ENCODE measurements at places on chromosomes 5 and 9. TPM values are rescaled to one million over a fixed set of nuclear protein-coding genes. Genes with fewer than 3 reads are reported as not detected.

DNA sequence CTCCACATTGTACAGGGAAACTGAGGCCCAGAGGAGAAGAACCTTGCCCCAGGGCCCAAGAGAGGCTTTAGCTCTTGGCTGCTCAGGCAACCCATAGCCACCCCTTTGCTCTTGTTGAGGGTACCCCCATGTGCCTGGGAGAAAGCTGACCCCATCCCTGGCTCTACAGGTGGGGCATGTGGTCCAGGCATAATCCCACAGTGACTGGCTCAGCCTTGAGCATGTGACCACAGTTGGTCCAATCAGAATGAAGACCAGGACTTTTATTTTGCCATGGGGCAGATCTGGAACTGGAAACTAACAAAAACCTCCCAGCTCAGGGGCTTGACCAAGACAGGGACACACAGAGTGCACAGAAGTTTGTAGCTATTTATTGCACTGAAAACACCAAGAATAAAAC is 29.3 kb downstream of the SLC6A7 start:
- DNase-seq = no peak
- H3K27ac ChIP-seq = no peak overlapping the region
- H3K27me3 ChIP-seq = no peaks in the 10 kb centered on the region
- peaks cover 31% of the 10 kb centered on the region for H3K4me1 ChIP-seq
- H3K36me3 ChIP-seq = no peaks in the 10 kb centered on the region

The GRIA1 gene
- 0.50 TPM for total RNA-seq

GRCh38 chr5:112270299-112271293 is 148.5 kb downstream of the EPB41L4A start:
- DNase-seq = no peak
- H3K27ac ChIP-seq = no peak overlapping the region
- no peak overlapping the region for H3K4me3 ChIP-seq
- no peaks in the 10 kb centered on the region for H3K4me1 ChIP-seq
- no peaks in the 10 kb centered on the region for H3K27me3 ChIP-seq

The FRMPD1 gene
- total RNA-seq = 0.28 TPM

The HTR1A gene
- total RNA-seq = 0.57 TPM

- H3K27me3 ChIP-seq = no peaks in the 10 kb centered on the region
- no peak for DNase-seq
- no peaks in the 10 kb centered on the region for H3K36me3 ChIP-seq
- H3K27ac ChIP-seq = peak overlapping the region; percentile 91
- peak overlapping the region; percentile 60 for H3K4me3 ChIP-seq
Measured at GRCh38 chr9:127568618-127568970, 43.5 kb upstream of the STXBP1 start.

GRCh38 chr9:110110154-110110553 is 97.8 kb downstream of the C9orf152 start:
- no peak overlapping the region for H3K27ac ChIP-seq
- no peak for DNase-seq
- peaks cover 15% of the 10 kb centered on the region for H3K4me1 ChIP-seq
- H3K27me3 ChIP-seq = no peaks in the 10 kb centered on the region
- H3K4me3 ChIP-seq = no peak overlapping the region
- H3K36me3 ChIP-seq = no peaks in the 10 kb centered on the region

DNA sequence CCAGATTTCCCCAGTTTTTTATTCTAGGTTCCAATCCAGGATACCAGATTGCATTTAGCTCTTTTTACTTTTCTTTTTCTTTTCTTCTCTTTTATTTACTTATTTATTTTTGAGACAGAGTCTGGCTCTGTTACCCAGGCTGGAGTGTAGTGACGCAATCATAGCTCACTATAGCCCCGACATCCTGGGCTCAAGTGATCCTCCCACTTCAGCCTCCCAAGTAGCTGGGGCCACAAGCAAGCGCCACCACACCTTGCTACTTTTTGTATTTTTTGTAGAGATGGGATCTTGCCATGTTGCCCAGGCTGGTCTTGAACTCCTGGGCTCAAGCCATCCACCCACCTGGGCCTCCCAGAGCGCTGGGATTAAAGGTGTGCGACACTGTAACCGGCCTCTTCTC is 48.4 kb downstream of the GSN start:
- no peaks in the 10 kb centered on the region for H3K4me1 ChIP-seq
- no peaks in the 10 kb centered on the region for H3K36me3 ChIP-seq
- no peaks in the 10 kb centered on the region for H3K27me3 ChIP-seq

GRCh38 chr5:74243634-74244033 is 396.9 kb downstream of the ENC1 start:
- peak overlapping the region; percentile 10 for H3K27ac ChIP-seq
- no peak for DNase-seq
- H3K4me3 ChIP-seq = no peak overlapping the region
- peaks cover 15% of the 10 kb centered on the region for H3K4me1 ChIP-seq
- H3K36me3 ChIP-seq = no peaks in the 10 kb centered on the region

DNA sequence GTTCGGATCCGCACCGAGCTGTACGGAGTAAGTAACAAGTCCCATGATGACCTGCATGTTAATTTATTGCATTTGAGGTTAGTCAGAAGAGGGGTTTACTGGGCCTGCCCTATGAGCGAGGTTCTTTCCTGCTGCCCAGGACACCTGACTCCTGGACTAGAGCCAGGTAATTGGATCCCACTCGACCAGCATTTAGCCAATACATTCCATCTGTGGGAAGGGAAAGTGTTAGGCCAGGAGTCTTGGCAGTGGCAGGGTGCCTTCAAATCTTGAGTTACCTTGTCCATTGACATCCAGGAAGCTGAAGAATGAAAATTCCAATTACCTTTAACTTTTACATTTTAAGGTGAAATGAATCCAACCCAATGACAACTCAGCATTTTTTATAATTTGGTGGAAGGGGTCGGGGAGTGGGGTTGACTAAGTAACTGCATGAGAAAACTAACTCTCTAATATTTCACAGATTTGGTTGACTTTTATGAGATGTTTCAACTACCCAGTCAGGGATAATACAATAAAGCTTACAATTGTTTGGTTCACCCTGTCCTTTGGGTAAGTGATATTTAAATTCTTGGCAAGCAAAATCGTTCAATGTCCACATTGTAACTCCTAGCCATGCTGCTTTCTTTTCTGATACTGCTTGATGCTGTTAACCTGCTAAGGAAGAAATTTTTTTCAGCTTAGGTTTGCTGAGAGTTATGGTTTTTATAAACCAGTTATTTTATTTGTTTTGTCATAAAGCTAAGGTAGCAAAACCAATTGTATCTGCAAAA is 111.6 kb upstream of the IQGAP2 start:
- no peaks in the 10 kb centered on the region for H3K27me3 ChIP-seq
- no peak overlapping the region for H3K4me3 ChIP-seq
- H3K27ac ChIP-seq = no peak overlapping the region
- H3K36me3 ChIP-seq = no peaks in the 10 kb centered on the region
- no peak for DNase-seq

The PURA gene
- total RNA-seq = 11.9 TPM

DNA sequence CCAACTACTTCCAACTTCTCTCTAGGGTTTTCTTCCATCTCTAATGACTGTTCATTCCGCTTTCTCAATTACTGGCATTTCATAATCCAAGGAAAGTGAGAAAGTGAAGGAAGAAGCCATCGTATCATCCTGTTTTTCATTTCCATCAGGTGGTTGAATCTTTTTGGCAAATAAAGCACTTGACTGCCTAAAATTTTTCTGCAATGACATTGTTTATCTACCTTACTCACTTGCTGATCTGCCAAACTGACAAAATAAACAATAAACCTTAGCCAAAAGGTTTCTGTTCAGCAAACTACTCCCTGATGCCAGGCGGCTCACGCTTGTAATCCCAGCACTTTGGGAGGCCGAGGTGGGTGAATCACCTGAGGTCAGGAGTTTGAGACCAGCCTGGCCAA is 18.4 kb downstream of the FNBP1 start:
- H3K4me1 ChIP-seq = peaks cover 16% of the 10 kb centered on the region
- H3K27ac ChIP-seq = no peak overlapping the region
- DNase-seq = no peak
- H3K27me3 ChIP-seq = no peaks in the 10 kb centered on the region

DNA sequence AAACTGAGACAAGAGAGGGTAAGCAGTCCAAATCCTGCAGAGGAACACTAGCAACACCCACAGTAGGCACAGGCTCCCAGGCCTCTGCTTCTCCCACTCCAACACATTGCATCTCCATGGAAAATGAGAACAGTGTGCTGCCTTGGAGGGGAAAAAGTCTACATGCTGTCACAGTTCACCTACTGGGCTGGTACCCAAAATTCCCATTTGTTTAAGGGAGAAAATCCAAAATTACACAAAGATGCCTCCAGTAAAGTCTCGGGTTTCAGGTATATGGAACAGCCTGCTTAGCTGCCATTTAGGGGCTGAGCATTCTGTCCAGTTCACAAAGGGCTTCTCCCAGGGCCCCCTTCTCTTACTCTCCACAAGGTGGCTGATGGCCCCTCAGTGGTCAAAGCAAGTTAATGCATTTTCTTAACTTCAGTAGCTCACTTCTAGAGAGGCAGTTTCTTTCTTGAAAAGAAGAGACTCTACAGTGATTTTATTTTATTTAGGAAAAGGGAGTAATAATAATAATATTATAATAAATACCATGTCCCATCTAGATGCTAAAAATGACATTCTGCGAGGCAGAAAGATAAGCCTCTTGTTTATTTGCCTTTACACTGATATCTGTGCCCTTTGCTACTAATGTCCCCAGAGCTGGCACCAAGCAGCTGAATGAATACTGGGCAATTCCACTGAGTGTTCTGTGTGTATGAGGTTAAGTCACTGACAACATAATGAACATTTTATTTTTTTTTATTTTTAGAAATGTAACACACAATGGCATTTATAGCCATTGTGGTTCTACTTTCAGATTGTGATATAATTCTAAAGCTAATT is 89.4 kb downstream of the RGS7BP start:
- no peaks in the 10 kb centered on the region for H3K27me3 ChIP-seq
- no peak overlapping the region for H3K27ac ChIP-seq
- H3K4me3 ChIP-seq = no peak overlapping the region
- DNase-seq = peak; percentile 50
- no peaks in the 10 kb centered on the region for H3K36me3 ChIP-seq

DNA sequence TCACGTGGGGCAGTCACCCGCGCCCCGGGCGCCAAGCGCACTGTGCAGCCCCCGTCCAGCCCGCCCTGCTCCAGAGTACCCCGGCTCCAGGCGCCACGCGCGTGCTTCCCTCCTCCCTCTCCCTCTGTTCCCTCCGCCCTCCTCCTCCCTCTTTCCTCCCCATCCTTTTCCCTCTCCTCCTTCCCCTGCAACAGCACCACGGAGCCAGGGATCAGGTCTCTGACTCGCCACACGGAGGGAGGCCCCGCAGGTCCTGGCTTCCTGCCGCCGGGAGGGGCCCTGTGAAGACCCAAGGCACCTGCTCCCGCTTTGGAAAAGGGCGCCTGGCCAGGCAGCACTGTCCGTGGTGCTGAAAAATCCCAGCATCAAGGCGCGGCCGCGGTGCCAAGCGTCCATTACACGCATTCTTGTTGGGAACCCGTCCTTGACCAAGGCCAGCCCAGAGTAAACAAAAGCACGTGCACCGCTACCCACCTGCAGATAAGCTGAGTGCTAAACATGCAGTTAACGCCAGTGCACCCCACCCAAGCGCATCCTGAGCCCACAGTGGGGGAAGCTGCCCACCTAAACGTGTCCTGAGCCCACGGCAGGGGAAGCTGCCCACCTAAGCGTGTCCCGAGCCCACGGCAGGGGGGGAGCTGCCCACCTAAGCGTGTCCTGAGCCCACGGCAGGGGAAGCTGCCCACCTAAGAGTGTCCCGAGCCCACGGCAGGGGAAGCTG is 21.7 kb downstream of the SLC6A18 start:
- H3K4me3 ChIP-seq = no peak overlapping the region
- H3K27me3 ChIP-seq = no peaks in the 10 kb centered on the region
- no peak overlapping the region for H3K27ac ChIP-seq
- H3K36me3 ChIP-seq = no peaks in the 10 kb centered on the region

The FCHO2 gene
- 17.1 TPM for total RNA-seq

The ARSI gene
- total RNA-seq = 27.9 TPM

DNA sequence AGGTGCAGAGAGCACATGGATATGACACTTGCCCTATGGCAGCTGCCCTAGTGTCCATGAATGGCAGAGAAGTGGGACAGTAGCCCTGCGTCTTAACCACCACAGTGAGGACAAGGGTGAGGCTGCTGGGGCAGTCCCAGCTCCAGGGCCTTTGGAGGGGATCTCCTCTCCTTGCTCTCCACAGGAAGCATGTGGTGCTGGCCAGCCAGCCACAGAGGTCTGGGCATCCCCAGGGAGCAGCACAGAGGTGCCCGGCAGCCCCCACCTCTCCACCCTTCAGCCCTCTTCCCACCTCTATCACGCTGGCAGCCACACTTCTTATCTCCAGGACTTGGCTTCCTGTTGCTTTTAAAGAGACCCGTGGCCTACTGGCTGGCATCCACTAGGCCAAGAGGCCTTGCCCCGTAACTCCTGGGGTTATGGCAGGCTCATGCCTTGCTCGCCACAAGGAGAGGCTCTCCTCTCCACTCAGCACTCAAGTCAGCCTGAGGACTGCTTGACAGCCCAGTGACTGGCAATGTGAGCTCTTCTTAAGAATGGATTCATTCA is 21.9 kb downstream of the CSF2 start:
- no peak for DNase-seq
- no peaks in the 10 kb centered on the region for H3K27me3 ChIP-seq
- H3K27ac ChIP-seq = no peak overlapping the region
- H3K4me1 ChIP-seq = no peaks in the 10 kb centered on the region

- peak; percentile 14 for DNase-seq
- H3K4me3 ChIP-seq = no peak overlapping the region
- H3K27ac ChIP-seq = no peak overlapping the region
- H3K36me3 ChIP-seq = no peaks in the 10 kb centered on the region
- H3K27me3 ChIP-seq = no peaks in the 10 kb centered on the region
Measured at GRCh38 chr5:5078009-5078897, 61.9 kb upstream of the ADAMTS16 start.

- H3K27me3 ChIP-seq = no peaks in the 10 kb centered on the region
- peak overlapping the region; percentile 64 for H3K27ac ChIP-seq
- H3K36me3 ChIP-seq = no peaks in the 10 kb centered on the region
- no peak overlapping the region for H3K4me3 ChIP-seq
Measured at GRCh38 chr9:135468854-135469521, 10.6 kb upstream of the PPP1R26 start.

DNA sequence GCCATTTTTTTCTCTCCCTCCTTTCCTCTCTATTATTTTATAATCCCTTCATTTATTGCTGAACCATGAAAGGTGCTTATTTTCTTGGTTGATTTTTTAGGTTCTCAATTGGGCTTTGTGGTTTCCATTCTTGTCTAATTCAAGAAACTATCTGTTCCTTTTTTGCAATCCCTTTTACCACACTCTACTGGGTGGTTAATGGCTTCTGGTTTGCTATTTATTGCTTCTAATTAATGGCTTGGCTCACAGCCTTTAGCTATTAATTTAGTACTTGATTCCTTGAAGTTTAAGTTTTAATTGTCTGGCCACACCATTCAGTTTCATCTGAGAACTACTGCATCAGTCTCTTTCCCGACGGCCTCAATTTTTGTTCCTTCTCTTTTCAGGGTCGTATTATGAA is 5.6 kb downstream of the FRRS1L start:
- H3K36me3 ChIP-seq = no peaks in the 10 kb centered on the region
- no peak for DNase-seq
- H3K27me3 ChIP-seq = peaks cover 11% of the 10 kb centered on the region
- no peak overlapping the region for H3K4me3 ChIP-seq
